Melanocyte of skin (primary cell): ENCODE measurements at places on chromosomes 5 and 9. TPM values are rescaled to one million over a fixed set of nuclear protein-coding genes. Genes with fewer than 3 reads are reported as not detected.

Gene ANXA6
- 429 and 491 TPM in 2 replicates for total RNA-seq

Gene NEUROG1
- not detected in 2 replicates for total RNA-seq

Gene TRAF2
- 19.4 and 27.3 TPM in 2 replicates for total RNA-seq

Gene DNAH5
- total RNA-seq = under 0.01 TPM in 1 of 2 replicates, not detected in the other

Gene SPINK6
- not detected in 2 replicates for total RNA-seq

Gene THBS4
- under 0.01 TPM in 2 replicates for total RNA-seq

Gene GNA14
- total RNA-seq = not detected in 2 replicates

Gene PCDHA12
- total RNA-seq = not detected in 2 replicates

Gene NUTM2G
- total RNA-seq = not detected in 2 replicates

Gene TICAM2
- total RNA-seq = 0.69 and 1.1 TPM in 2 replicates

Gene KIAA1958
- 1.5 and 1.7 TPM in 2 replicates for total RNA-seq

Gene SLC4A9
- not detected in 2 replicates for total RNA-seq

Gene PROB1
- 0.34 and 0.73 TPM in 2 replicates for total RNA-seq

Gene EDIL3
- total RNA-seq = 0.34 and 2.5 TPM in 2 replicates

Gene DNM1
- total RNA-seq = 0.67 and 0.77 TPM in 2 replicates

Gene CTNNAL1
- total RNA-seq = 25.3 and 30.2 TPM in 2 replicates

Gene FLT4
- total RNA-seq = under 0.01 TPM in 1 of 2 replicates, not detected in the other

Gene ADAMTS16
- total RNA-seq = under 0.01 TPM in 2 replicates

Gene PHF19
- 22.2 and 24.4 TPM in 2 replicates for total RNA-seq

Gene HTR4
- not detected in 2 replicates for total RNA-seq

Gene PCDH12
- 0.33 and 0.62 TPM in 2 replicates for total RNA-seq

Gene F2RL1
- total RNA-seq = under 0.01 TPM in 1 of 2 replicates, not detected in the other

Gene SPINK1
- 1.1 TPM in 1 of 2 replicates, not detected in the other for total RNA-seq

Gene ADRB2
- total RNA-seq = 0.34 and 2.9 TPM in 2 replicates

Gene GPX8
- total RNA-seq = 64.3 and 67.3 TPM in 2 replicates

Gene ACTL7A
- total RNA-seq = not detected in 2 replicates

Gene TOR2A
- 7.7 and 7.9 TPM in 2 replicates for total RNA-seq

Gene CDH6
- not detected in 2 replicates for total RNA-seq

Gene HINT1
- 159 and 195 TPM in 2 replicates for total RNA-seq

Gene UNC13B
- 26.6 and 28.4 TPM in 2 replicates for total RNA-seq

Gene PTGDS
- not detected in 2 replicates for total RNA-seq

Gene CTSL
- 733 and 879 TPM in 2 replicates for total RNA-seq

Gene ALDH7A1
- 23.7 and 37.8 TPM in 2 replicates for total RNA-seq

Gene PARP8
- 23.3 and 35.1 TPM in 2 replicates for total RNA-seq

Gene ZCCHC9
- total RNA-seq = 24.8 and 51.6 TPM in 2 replicates

Gene GRXCR2
- total RNA-seq = not detected in 2 replicates

Gene MARCOL
- total RNA-seq = not detected in 2 replicates

Gene C1QTNF3
- 0.33 and 0.46 TPM in 2 replicates for total RNA-seq

Gene PKD2L2
- 0.33 TPM in 1 of 2 replicates, not detected in the other for total RNA-seq

Gene RNF183
- total RNA-seq = not detected in 2 replicates

Gene GALNT12
- total RNA-seq = 3.7 and 4.0 TPM in 2 replicates

Gene SLIT3
- total RNA-seq = 0.36 TPM in 1 of 2 replicates, not detected in the other

Gene FAF2
- total RNA-seq = 33.4 and 48.3 TPM in 2 replicates

Gene DPYSL3
- total RNA-seq = 10.3 and 15.9 TPM in 2 replicates

Gene ZBTB34
- 7.2 and 9.5 TPM in 2 replicates for total RNA-seq

Gene ZER1
- 19.3 and 20.0 TPM in 2 replicates for total RNA-seq

Gene CDX1
- not detected in 2 replicates for total RNA-seq

Gene FIBCD1
- under 0.01 TPM in 1 of 2 replicates, not detected in the other for total RNA-seq

Gene PTGES2
- 71.4 and 82.3 TPM in 2 replicates for total RNA-seq

Gene ACOT12
- total RNA-seq = 0.31 and 1.00 TPM in 2 replicates

Gene DTWD2
- 10.7 and 16.4 TPM in 2 replicates for total RNA-seq

Gene MRPS30
- total RNA-seq = 74.0 and 126 TPM in 2 replicates

Gene ADCY2
- total RNA-seq = 2.4 and 7.3 TPM in 2 replicates

Gene PLAC8L1
- total RNA-seq = not detected in 2 replicates

Gene RASEF
- total RNA-seq = 20.0 and 23.1 TPM in 2 replicates

Gene AFAP1L1
- total RNA-seq = 15.0 and 21.0 TPM in 2 replicates

Gene SLC1A1
- 1.7 and 4.4 TPM in 2 replicates for total RNA-seq
